ENCODE measurements at places on chromosomes 2 and 18.

- no peak for DNase-seq
Observed at GRCh38 chr2:23578964-23579671, 194.1 kb downstream of the KLHL29 start.

DNA sequence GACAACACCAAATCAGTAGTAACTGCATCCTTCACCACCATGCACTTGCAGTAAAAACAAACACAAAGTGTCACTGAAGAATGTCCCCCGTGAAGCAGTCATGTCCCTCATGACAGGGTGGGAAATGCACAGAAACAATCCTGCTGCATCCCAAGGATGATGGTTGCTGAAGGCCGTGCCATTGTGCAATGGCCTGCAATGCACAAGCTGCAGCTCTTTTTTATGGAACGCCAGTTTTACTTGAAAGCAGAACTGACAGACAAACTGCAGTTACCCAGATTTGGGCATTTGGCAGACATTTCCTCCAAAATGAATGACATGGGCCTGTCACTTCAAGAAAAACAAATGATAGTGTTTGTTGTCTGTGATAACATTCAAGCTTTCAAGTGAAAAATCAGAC is 2.4 kb upstream of the CHST10 start:
- no peak for DNase-seq

GRCh38 chr2:177229442-177230242 is 17.0 kb downstream of the HNRNPA3 start:
- no peak for DNase-seq

GRCh38 chr2:61620244-61621159 is 82.3 kb upstream of the XPO1 start:
- DNase-seq: no peak

- DNase-seq: no peak
Observed at GRCh38 chr2:12054956-12055618, 308.7 kb downstream of the LPIN1 start.

- DNase-seq: no peak
Observed at GRCh38 chr2:241948299-241948897, 78.9 kb downstream of the RTP5 start.

GRCh38 chr2:102181919-102182635 is 4.7 kb upstream of the IL1RL2 start:
- DNase-seq: no peak

GRCh38 chr2:235958221-235958930 is 209.8 kb downstream of the GBX2 start:
- no peak for DNase-seq

GRCh38 chr2:145029873-145030272 is 510.0 kb upstream of the ZEB2 start:
- no peak for DNase-seq

- DNase-seq: no peak
Observed at GRCh38 chr2:8437228-8437948, 244.5 kb upstream of the ID2 start.

DNA sequence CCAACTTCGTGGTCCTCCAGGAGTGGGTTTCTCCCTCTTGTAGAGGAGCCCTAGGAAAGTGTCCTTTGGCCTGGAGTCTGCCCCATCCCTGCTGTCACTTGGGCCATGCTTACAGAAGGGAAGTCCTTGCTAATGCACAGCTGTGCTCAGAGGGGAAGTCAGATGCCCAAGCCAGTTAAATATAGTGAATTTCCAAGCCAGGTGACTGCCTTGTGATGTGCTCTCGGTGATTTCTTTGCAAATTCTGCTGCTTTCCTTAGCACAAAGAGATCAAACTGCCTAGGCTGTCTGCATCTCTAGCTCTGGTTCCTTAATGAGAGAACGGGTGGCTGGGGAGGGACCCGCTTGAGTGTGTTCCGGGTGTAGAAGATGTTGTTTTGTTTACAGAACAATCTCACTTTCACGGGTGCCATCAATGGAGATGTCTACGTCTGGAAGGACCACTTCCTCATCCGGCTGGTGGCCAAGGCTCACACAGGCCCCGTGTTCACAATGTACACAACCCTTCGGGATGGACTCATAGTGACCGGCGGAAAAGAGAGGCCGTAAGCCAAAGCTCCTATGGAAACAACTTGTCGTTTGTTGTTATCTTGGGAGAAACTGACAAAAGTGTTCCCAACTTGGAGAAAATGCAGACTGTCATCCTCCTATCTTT is 91.4 kb downstream of the RTN4 start:
- no peak for DNase-seq

DNA sequence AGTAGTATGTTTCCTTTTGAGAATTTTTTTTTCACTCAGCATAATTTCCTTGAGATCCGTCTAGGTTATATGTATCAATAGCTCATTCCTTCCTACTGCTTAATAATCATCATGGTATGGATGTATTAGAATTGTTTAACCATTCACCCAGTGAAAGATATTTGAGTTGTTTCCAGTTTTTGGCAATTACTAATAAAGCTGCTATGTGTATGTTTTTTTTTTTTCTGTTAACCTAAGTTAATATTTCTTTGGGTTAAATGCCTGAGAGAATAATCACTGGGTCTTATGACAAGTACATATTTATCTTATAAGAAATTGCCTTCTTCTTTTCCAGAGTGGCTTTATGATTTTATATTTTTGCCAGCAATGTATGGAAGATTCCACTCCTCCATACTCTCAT is 96.4 kb upstream of the ST6GAL2 start:
- DNase-seq: no peak

DNA sequence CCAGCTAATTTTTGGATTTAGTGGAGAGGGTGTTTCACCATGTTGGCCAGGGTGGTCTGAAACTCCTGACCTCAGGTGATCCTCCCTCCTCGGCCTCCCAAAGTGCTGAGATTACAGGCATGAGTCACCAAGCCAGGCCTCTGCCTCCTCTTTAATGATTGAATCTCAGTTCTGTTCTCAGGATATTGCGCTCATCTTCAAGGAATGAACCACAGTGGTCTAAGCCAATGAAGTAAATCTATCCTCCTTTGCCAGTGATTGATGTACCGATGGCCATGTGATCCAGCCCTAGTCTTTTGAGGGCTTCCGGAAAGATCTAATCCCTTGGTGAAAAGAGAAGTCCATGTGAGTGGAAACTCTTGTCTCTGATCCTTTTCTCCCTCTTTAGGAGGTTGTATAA is 48.6 kb downstream of the POLE4 start:
- no peak for DNase-seq

DNA sequence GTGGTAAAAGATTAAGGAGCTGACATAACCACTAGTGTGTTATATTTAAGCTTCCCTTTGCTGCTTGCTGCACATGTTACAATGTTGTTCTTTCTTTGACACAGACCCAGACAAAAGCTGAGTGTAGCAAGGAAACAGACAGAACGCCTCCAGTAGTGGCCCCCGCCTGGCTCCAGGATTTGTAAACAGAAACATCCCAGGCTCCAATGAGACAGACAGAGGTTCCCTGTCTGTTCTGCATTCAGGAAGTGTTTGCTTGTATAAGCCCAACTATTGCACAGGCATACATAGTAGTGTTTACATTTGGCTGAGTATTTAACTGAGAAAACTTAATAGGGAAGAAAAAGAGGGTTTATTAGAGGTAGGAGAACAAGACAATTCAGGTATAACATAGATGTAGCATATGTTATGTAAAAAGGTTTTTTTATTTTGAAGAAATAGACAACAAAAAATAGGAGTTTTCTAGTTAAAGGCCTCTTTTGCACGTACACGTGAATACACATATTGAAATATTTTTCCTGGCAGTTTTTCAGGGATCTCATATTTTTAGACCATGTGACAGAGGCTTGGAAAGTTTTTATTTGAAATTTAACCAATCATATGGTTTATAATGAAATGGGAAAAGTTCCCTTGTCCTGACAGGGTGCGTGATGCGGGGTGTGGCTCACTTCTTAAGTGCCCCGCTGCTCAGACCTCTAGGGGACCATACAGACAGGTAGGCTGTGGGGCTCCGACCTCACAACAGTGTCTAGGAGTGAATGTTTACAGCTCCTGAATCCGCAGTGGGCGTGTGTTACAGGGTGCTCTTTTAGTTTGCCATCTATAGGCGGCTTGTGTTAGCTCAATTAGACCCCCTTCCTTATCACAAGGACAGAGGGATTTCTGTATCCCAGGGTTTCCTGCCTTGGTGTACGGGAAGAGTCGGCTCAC is 118.4 kb downstream of the BMPR2 start:
- DNase-seq: no peak

DNA sequence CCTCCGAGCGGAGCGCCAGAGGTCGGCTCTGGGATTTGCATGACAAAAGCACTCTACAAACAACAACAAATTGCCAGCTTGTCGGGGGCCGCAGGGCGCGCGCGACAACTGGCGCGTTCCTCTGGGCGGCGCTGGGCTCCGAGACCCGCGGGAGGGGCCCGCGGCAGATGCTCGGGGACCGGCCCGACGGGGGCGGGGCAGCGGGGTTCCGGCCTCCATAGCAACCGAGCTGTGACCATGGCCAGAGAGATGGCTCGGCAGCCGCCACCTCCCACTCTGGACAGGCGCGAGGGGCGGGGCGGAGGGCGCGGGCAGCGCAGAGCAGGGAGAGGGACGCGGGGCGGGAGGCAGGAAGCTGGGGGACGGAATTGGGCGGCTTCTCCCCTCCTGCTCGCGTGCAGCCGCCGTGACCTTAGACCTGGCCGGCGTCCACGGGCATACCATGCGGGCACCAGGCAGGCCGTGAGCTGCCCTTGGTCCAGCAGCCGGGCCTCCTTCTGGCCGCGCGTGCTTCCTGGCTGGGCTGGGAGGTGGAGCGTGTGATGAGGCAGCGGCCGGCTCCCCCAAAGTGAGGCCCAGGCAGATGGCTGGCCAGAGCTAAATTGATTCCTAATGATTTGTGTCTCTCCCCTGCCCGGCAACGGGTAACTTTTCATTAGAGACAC is 171.5 kb downstream of the CELF4 start:
- DNase-seq: no peak

DNA sequence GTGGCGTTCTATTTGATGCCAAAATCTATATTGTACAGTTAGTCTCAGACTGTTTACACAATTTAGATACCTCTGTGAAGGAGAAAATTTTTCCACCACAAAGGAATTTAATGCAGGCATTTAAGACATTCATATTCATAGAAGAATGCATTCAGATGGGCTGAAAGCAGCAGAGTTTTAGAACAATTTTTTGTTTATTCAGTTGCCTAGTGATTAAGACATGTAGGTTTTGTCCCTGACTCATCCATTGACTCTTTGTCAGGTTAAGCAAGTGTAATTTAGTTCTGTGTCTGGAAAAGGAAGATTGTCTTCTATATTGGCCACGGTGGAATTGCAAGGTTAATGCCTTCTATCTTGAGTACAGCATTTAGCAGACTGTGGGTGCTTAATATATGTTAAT is 515.0 kb downstream of the PARD3B start:
- no peak for DNase-seq

- no peak for DNase-seq
Observed at GRCh38 chr18:50850307-50851065, 28.4 kb upstream of the ME2 start.

DNA sequence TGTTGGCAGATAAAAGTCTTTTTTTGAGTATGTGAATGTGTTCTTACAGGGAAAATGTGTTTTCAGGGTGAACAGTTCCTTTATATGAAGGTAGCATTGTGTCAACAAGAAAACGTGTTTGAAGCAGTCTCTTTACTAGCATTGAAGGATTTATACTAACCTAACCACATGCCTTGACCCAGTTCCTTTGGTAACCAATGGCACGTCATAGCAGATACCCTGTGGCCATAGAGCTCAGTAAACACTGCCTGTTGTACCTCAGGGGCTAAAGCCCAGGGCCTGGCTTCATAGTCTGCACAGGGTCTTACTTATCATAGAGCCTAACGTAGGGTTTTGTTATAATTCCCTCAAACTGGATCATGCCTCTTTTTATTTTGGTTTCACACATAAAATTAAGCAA is 32.1 kb upstream of the NFU1 start:
- DNase-seq: no peak
